Stimulated activated CD8-positive, alpha-beta memory T cell treated with anti-CD3 and anti-CD28 coated beads, Interleukin-15, amount 100 ng/mL, for 1 hour (primary cell): ENCODE measurements at places on chromosomes 6 and 20.
A peak's percentile ranks its signal among the peaks of the same experiment; 100 is the strongest.

DNA sequence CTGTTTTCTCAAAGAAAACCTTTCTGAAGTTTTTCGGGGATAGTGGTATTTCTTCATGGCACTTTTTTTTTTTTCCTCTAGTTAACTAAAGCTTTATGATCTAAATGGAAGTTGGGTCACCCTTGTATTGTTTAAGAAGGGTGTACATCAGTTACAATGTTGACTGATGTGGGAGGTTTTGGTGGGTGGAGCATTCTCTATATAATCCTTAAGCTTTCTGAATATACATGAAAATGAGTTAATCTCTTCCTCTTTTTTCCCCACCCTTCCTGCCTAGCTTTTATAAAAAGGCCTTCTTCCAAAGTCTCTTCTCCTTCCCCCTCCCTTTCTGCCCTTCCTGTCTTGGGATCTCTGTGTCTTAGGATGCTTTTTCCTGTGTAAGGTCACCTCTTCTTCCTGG is 47.2 kb downstream of the DHX35 start:
- DNase-seq, result no peak

DNA sequence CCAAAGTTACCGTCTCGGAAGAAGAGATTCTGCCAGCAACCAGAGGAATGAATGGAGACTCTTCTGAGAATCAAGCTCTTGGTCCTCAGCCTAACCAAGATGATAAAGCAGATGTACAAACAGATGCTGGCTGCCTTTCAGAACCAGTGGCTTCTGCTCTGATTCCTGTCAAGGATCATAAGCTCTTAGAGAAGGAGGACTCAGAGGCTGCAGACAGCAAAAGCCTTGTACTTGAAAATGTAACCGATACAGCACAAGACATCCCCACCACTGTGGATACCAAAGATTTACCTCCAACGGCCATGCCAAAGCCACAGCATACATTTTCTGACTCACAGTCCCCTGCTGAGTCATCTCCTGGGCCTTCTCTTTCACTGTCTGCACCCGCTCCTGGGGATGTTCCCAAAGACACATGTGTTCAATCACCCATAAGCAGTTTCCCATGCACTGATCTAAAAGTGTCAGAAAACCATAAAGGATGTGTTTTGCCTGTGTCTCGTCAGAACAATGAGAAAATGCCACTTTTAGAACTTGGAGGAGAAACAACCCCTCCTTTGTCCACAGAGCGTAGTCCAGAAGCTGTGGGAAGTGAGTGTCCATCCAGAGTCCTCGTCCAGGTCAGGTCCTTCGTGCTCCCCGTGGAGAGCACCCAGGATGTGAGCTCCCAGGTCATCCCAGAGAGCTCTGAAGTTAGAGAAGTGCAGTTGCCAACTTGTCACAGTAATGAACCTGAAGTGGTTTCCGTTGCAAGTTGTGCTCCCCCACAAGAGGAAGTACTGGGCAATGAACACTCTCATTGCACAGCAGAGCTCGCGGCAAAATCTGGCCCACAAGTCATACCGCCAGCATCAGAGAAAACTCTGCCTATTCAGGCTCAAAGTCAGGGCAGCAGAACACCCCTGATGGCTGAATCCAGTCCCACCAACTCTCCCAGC is 109.6 kb downstream of the RTN4IP1 start:
- DNase-seq, result peak; percentile 53

DNA sequence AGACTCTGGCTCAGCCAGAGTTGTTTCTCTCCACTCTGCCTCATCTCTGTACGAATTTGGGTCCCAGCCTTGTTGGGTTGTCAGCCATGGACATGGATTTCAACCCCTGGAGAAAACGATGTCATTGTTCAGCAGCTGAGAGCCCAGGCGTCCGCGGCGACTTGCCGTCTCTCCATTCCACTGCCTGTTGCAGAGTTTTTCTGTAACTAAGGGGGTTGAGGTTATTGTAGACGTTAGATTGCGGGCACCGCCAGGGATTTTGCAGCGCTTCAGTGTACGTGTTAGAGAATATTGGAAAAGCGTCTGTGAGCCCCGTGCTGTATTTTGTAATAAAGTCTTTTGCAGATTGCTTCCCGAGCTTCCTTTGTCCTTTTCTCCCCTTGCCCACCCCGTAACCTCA is 13.1 kb upstream of the RBM38 start:
- DNase-seq, result no peak

DNA sequence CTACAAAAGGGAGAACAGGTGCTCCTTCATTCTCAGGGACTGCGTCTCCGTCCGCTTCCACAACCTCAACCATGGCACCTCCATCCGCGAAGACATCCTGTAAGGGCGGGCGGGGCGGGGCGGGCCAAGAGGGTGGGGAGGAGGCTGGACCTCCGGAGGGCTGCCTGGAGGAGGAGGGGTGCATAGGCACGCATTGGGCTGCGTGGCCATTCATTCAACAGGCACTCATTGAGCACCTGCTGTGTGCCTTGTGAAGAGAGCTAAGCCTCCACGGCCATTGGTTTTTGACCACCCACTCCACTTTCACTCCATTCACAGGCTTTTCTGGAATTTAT is 435 bp downstream of the ZSWIM3 start:
- DNase-seq, result no peak

- DNase-seq, result no peak
These were observed 121.0 kb downstream of the RTN4IP1 start for GRCh38 chr6:106508277-106508676.

- DNase-seq, result no peak
These were observed at the start of gene C6orf118 for GRCh38 chr6:165308926-165309731. C6orf118 (minus strand) TSS chr6:165309605; CDS start chr6:165309586, 19 bp downstream.

DNA sequence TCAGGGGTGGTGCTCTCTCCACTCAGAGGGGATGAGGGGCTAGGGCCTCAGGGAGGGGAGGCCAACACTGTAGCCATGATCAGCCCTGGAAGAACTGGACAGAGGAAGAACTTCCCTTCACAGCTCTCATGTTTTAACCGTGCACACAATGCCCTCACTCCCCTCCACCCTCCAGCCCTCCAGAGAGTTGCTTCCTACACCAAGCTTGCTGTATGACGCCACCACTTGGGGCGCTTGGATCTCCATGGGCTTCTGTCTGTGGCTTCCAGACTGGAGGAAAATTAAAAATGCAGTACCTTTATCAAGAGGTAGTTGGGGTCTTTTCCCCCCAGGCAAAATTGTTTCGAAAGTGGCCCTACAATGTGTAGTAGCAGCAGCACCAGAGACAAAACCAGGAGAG is 48.4 kb downstream of the ARHGAP40 start:
- no peak for DNase-seq

- DNase-seq, result no peak
These were observed 280.4 kb downstream of the FOXC1 start for GRCh38 chr6:1890071-1890470.

DNA sequence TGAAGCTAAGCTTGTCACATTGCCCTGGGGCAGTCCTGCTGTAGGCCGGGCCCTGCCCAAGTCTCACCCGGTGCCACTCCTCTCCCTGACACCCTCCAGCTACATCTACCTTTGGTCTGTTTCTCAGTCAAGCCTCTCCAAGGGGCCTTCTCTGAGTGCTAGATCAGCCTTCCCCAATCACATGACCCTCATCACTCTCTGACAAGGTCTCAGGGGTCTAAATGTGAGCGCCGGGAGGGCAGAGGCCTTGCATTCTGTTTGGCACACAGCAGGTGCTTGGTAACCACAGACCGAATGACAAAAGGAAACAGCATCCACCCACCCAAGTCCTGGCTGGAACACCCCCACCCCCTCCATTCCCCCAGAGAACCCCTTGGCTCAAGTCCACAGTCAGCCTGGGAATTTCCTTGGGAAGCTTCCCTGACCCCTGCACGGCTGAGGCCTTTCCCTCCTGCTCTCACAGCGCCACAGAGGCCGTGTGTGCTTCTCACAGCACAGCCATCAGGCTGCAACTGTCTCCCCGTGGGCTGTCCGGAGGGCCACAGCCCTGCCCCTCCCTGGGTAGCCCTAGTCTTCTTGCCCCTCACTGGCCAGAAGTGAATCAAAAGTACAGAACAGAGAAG is 32.9 kb downstream of the PKIG start:
- no peak for DNase-seq

DNA sequence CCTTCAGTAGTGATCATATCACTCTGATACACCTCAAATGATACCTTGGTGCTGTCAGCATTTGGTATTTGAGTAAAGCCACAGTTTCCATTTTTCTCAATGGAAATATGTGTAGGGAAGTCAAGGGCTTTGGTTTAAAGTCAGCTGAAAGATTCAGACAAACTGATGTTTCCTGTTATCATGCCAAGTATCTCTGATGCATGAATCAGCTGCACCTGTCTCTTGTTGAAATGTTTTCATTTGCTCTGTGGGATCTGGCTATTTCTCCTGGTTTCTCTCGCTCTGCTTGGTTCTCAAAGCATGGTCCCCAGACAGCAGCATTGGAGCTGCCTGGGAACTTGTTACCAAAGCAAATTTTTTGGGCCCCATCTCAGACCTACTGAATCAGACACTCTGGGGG is 23.5 kb downstream of the ZFP64 start:
- no peak for DNase-seq

DNA sequence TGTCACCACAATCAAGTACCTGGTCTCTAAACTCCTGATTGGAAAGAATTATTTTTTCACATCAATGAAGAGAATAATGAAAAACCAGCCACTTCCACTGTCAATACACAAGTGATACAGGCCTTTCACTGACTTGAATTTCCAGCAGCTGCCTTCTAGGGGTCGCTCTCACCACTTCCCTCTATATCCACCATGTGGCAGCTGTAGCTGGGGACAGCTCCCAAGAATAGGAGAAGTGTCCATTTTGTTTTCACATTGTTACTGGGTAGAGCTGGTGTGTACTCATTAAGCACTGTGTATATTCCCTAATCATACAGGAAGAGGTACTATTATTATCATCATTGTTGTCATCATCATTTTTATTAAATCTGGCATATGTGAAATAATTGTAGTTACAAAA is 438.4 kb upstream of the SPTLC3 start:
- DNase-seq, result no peak

- no peak for DNase-seq
These were observed 199.7 kb upstream of the SIM1 start for GRCh38 chr6:100664274-100665040.

GRCh38 chr6:36128793-36129192 is 1.5 kb upstream of the MAPK13 start:
- no peak for DNase-seq

- no peak for DNase-seq
These were observed 1.2 kb upstream of the SYNJ2 start for GRCh38 chr6:157980288-157981131.

GRCh38 chr6:142700032-142700431 is 244.9 kb downstream of the HIVEP2 start:
- DNase-seq, result no peak

DNA sequence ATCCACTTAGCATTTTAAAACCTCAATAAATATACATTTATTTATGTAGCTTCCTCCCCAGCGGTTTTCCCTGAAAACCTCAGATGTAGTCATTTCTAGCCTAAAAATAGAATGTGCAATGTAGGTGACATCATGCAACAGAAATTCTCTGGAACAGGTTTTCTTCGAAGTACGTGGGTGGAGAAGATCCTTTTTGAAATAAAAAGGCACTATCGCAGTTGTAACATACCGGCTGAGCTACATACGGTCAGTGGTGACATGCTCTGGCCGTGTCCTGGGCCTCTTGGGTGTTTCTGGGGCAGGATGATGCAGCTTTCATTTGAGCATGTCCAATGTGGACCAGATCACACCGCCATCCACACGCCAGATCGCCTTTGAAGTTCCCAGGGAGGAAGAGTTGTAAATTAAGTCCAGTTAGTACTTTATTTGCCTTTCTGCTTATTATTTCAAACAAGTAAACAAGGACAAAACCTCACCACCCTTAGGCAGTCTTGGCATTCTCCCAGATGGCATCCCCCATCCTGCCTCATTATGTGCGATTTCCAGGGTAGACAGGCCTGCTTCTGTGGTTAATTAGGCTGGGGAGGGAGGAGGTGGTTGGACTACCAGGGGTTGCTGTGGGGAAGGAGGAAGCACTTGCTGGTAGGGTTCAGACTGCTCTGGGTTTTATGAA is 109.5 kb upstream of the CLDN20 start:
- DNase-seq, result no peak

GRCh38 chr6:150346346-150346745 is 22.5 kb upstream of the IYD start:
- DNase-seq, result no peak

DNA sequence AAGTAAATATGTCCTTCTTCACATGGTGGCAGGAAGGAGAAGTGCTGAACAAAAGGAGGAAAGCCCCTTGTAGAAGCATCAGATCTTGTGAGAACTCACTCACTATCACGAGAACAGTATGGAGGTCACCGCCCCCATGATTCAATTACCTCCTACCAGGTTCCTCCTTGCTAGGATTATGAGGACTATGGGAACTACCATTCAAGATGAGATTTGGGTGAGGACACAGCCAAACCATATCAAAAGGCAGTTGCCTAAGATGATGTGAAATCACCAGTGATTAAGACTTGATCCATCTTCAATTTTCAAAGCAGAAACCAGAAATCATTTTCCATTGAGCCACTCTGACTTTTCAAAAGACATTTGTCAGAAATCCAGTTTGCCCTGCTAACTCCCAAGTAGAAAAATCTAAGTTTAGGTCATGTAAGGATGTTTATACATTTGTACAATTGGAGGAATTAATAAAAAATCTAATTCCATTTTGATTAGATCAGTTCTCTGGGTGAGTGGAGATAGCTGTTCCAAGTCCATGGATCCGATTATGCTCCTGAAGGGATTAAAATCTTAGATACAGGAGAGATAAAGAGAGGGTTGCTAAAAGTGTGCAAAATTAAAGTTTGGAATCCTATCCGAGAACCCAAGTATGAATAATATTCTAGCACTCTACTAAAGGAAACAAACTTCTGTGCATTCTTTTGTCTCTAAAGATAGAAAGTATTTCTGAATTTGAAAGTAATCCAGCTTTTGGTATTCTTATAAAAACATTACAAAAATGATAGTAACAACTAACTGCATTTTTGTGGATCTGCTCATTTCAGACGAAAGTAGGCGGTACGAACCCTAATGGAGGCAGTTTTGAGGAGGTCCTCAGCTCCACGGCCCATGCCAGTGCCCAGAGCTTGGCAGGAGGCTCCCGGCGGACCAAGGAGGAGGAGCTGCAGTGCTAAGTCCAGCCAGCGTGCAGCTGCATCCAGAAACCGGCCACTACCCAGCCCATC is 39.5 kb downstream of the HDDC2 start:
- no peak for DNase-seq

DNA sequence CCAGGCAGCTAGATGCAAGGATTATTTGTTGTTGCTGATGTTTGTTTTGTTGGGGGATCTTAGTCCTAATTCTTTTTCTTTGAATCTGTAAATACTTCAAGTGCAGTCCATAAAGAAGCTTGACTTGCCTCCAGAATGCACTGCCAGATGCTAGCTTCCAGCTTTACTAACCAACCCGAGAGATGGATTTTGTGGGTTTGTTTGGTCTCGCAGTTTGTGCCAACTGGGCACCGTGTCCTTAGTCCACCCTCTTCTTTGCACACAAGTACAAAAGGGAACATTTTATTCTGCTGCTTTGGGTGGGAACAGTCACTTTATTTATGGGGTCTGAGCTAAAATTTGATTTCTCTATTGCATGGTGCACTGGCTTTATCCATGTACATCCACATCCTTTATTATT is 212.0 kb downstream of the PLCB1 start:
- DNase-seq, result no peak

DNA sequence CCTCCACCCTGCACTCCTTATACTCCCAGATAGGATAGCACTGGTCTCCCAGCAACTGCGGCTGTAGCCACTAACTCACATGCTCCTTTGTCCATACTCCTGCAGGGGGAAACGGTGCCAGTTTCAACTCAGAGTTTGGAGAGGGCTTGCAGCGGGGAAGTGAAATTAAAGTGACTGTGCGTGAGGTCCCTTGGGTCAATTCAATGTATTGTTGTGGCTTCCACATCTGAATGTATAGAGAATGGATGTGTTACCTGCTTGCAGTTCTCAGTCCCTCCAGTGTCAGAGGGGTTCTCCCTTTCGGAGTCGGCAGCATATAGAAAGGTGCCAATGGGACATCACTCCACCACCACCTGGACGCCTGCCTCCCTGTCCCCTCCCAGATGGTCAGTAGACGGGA is 93.6 kb upstream of the CNKSR3 start:
- no peak for DNase-seq
